Right lobe of liver (tissue), 6 donors: ENCODE measurements at places on chromosomes 4 and X.

DNA sequence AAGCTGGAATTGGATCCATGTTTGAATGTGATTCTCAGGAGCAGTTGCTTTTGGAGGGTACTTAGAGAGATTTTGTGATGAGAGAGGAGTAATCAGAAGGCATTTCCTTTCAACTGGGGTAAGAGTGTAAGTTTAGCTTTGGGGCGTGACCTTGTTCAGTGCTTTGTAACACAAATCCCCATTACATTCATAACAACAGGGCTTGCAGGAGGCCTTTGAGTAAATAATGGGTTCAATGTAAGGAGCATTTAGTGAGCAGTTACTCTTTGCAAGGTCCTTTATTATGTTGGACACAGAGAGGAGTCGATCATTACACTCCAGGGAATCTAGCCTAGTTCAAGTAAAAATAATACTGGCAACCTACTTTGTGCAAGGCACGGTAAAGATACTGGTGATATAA lies 74.0 kb upstream of the AFF2 start:
- no peak for DNase-seq

DNA sequence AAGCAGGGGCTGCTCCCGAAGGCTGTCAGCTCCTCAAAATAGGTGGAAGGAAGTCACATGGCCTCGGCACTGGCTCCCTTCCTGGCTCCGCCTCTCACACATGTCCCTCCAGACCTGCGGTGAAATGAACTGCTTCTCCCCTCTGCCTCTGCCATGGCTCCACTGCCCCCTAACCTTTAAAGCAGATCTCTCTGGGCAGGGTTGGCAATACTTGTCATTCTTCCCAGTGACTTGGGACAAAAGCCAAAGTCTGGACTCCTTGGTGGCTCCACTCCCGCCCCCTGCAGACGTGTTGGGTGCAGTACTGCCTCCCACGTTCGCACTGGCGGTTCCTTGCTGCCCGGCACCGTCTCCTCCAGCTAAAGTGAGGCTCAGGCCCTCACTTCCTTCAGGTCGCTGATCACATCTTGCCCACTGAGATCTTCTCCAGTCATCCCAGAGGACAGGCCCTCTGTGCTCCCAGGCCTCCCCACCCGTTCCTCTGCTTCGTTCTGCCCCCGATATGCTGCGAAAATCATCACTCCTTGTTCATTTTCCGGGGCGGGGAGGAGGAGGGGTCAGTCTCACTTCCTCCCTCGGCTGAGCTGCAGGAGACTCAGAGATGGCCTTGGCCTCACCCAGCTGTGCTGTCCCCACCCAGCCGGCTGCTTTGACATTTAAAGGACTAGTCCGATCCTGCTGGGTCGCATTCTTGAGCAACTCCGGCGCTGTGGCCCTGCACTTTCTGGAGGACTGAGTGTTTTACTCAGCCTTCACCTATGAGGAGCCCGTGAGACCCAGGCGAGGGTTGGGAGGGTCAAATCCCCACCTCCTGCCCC lies 97.4 kb downstream of the PHKA2 start:
- DNase-seq: peak; percentile 71

GRCh38 chr4:78527555-78527954 lies 24.0 kb upstream of the ANXA3 start:
- DNase-seq: no peak

- DNase-seq: no peak
Measured at GRCh38 chr4:84751707-84752106, 168.8 kb downstream of the CDS1 start.

- no peak for DNase-seq
Measured at GRCh38 chrX:96764864-96765263, 80.2 kb downstream of the DIAPH2 start.
